ENCODE measurements at places on chromosomes 3 and 15. TPM values are rescaled to one million over a fixed set of nuclear protein-coding genes. Genes with fewer than 3 reads are reported as not detected.

The C3orf18 gene
- total RNA-seq, result 21.9 TPM

The INSYN1 gene
- total RNA-seq, result not detected

The CD200 gene
- total RNA-seq, result 141 TPM

DNA sequence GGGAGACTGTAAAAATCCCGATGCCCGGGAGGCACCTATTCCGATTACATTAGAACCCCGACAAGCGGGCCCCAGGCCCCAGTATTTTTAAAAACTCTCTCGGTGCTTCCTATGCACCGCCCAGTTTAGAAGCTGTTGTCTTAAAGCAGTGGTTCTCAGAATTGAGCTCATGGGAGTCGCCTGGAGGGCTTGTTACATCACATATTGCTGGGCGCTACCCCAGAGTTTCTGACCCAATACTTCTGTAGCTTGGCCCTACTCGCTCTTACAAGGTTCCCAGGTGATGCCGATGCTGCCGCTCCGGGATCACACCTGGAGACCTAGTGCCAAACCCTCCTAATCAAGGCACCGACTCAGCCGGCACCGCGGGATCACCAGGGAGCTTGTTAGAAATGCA, 35.2 kb downstream of the CPN2 start:
- DNase-seq, result no peak
- H3K36me3 ChIP-seq, result peaks cover 11% of the 10 kb centered on the region
- H3K4me3 ChIP-seq, result peak overlapping the region; percentile 49
- peaks cover 39% of the 10 kb centered on the region for H3K4me1 ChIP-seq
- peaks cover 7% of the 10 kb centered on the region for H3K27me3 ChIP-seq
- no peak overlapping the region for H3K27ac ChIP-seq

DNA sequence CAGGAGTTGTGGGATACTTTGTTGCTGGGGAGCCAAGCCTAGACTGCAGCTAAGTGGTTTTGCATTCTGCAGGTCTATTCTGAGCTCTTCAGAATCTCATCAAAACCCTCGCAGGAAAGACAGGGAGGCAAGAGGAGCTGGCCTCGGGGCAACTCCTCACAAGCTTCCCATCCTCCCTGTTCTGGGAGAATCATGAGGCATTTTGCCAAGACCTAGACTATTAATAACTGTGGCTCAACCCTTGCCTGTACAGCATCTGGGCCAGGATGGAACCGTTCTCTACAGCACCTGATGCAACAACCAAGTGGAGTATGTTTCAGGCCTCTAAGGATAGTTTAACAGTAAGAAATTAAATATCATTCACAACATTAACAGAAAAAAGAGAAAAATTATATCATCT, 20.2 kb upstream of the SLC6A20 start:
- peaks cover 3% of the 10 kb centered on the region for H3K36me3 ChIP-seq
- H3K27ac ChIP-seq, result no peak overlapping the region
- H3K4me1 ChIP-seq, result no peaks in the 10 kb centered on the region
- no peak overlapping the region for H3K4me3 ChIP-seq
- no peak for DNase-seq

- H3K4me1 ChIP-seq, result peaks cover 16% of the 10 kb centered on the region
- H3K36me3 ChIP-seq, result no peaks in the 10 kb centered on the region
- peaks cover 6% of the 10 kb centered on the region for H3K27me3 ChIP-seq
- no peak overlapping the region for H3K4me3 ChIP-seq
- no peak overlapping the region for H3K27ac ChIP-seq
- no peak for DNase-seq
Observed at GRCh38 chr3:144296808-144297207, 325.2 kb downstream of the DIPK2A start.

- peaks cover 18% of the 10 kb centered on the region for H3K27me3 ChIP-seq
- H3K27ac ChIP-seq, result no peak overlapping the region
- peaks cover 17% of the 10 kb centered on the region for H3K4me1 ChIP-seq
- no peaks in the 10 kb centered on the region for H3K36me3 ChIP-seq
- no peak for DNase-seq
Observed at GRCh38 chr3:100489118-100489517, 3.3 kb upstream of the TMEM45A start.

The ILDR1 gene
- total RNA-seq, result 0.34 TPM

DNA sequence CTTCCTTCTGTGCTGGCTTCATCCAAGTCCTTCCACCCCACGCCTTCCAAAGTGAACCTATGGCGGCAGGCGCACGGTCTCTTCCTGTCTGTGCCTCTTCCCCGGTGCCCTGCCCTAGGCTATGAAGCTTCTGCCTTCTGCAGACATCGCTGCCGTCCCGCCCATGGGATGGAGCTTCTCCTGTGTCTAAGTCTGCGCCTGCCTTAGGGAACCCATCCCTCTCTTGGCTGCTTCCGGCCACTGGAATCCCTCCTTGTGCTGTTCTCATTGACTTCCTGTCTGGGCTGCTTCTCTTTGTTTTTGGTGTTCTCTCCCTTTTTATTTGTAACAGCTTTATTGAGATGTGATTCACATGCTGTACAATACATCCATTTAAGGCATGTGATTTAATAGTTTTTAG, 17.2 kb downstream of the CHCHD6 start:
- no peaks in the 10 kb centered on the region for H3K36me3 ChIP-seq
- no peaks in the 10 kb centered on the region for H3K4me1 ChIP-seq
- no peak for DNase-seq
- no peaks in the 10 kb centered on the region for H3K27me3 ChIP-seq
- no peak overlapping the region for H3K27ac ChIP-seq
- H3K4me3 ChIP-seq, result no peak overlapping the region

GRCh38 chr15:66035901-66036300, 166.6 kb downstream of the RAB11A start:
- no peak for DNase-seq
- H3K4me3 ChIP-seq, result no peak overlapping the region
- peaks cover 29% of the 10 kb centered on the region for H3K27me3 ChIP-seq

The RBPMS2 gene
- total RNA-seq, result not detected

The MOBP gene
- not detected for total RNA-seq

The SPTBN5 gene
- total RNA-seq, result 1.2 TPM

DNA sequence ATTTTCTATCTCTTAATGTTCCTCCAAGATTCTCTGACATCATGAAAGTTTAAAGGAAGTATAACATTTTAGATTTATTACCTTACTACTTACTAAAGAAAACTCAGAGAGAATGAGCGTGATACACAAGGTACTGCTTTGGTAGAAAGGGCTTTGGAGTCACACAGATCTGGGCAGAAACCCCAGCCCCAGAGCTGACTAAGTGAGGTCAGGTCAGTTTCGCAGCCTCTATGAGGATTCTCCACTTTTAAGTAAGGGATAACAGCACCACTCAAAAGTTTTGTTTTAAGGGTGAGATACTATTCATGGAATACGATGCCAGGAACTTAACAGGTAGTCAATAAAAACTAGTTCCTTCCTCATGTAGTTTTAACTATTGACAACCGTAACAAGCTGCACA, 76.1 kb downstream of the CLDN11 start:
- H3K4me1 ChIP-seq, result no peaks in the 10 kb centered on the region
- H3K27ac ChIP-seq, result no peak overlapping the region
- H3K36me3 ChIP-seq, result no peaks in the 10 kb centered on the region
- H3K4me3 ChIP-seq, result no peak overlapping the region
- H3K27me3 ChIP-seq, result no peaks in the 10 kb centered on the region
- no peak for DNase-seq

GRCh38 chr3:188788621-188789081, 383.1 kb upstream of the TPRG1 start:
- peaks cover 8% of the 10 kb centered on the region for H3K27me3 ChIP-seq
- peaks cover 6% of the 10 kb centered on the region for H3K4me1 ChIP-seq
- H3K4me3 ChIP-seq, result no peak overlapping the region
- no peaks in the 10 kb centered on the region for H3K36me3 ChIP-seq

The BOC gene
- total RNA-seq, result 2.1 TPM

DNA sequence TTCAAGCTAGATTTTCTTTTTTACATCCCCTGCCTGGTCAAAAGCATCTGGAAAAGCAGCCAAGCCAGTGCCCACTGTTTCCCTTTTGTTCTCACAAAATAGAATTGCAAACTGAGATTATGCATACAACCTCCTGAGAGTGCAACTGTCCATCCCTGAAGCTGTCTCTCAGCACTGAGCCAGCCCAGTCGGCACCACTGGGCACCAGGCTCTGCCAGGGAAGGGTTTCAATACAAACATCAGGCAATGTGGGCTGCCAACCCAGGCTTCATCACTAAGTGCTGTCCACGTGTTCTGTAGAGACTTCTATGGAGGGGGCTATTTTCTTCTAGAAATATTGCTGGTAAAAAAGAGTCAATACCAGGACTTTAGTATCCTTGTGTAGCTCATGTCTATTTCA, 356.3 kb upstream of the TBL1XR1 start:
- no peaks in the 10 kb centered on the region for H3K36me3 ChIP-seq
- no peak for DNase-seq
- H3K4me3 ChIP-seq, result no peak overlapping the region

- peaks cover 11% of the 10 kb centered on the region for H3K4me1 ChIP-seq
- no peaks in the 10 kb centered on the region for H3K36me3 ChIP-seq
- H3K27me3 ChIP-seq, result no peaks in the 10 kb centered on the region
- H3K4me3 ChIP-seq, result no peak overlapping the region
- DNase-seq, result no peak
Observed at GRCh38 chr3:153210146-153210545, 48.1 kb downstream of the RAP2B start.

- no peak for DNase-seq
- H3K27ac ChIP-seq, result no peak overlapping the region
- H3K36me3 ChIP-seq, result no peaks in the 10 kb centered on the region
Observed at GRCh38 chr3:149512073-149512782, 37.7 kb downstream of the TM4SF4 start.

The CELSR3 gene
- 11.6 TPM for total RNA-seq

- H3K36me3 ChIP-seq, result no peaks in the 10 kb centered on the region
- H3K27me3 ChIP-seq, result peaks cover 16% of the 10 kb centered on the region
- H3K27ac ChIP-seq, result no peak overlapping the region
- DNase-seq, result no peak
Observed at GRCh38 chr3:57706462-57706861, 13.6 kb upstream of the DENND6A start.

DNA sequence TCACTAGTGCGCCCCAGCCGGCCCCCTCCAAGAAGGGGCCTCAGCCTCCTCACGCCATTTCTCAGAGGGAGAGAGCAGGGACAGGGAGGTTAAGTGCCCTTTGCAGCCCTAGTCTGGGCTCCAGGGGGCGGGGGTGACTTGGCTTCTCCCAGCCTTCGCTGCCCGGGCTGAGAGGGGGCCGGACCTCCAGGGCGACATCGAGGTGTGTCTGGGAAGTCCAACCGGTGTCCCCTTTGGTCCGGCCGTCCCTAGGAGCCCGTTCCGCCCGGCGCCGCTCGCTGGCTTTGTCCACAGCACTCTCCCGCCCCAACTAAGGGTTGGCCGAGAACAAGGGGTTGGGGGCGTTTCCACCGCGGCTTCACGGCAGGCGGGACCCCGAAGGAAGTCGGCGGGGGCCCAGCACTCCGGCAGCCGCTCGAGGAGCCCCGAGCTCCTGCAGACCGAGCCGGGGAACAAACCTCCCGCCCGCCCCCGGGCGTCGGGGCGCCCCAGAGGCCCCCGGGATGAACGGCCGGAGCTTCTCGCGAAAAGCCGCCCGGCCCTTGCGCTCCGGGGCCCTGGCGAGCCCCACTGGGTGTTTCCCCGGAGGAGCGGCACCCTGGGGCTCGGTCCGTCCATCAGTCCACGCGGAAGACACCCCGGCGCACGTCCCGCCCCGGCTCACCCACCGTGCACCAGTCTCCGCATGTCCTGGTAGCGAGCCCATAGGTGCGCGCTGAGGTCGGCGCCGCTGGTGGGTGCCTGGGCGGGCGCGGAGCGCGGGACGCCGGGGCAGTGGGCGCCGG, 627 bp downstream of the NT5DC2 start:
- DNase-seq, result peak; percentile 26
- H3K36me3 ChIP-seq, result peaks cover 10% of the 10 kb centered on the region
- no peaks in the 10 kb centered on the region for H3K27me3 ChIP-seq

The RTP3 gene
- total RNA-seq, result not detected

- H3K4me3 ChIP-seq, result peak overlapping the region; percentile 66
- H3K27me3 ChIP-seq, result peaks cover 4% of the 10 kb centered on the region
- peaks cover 22% of the 10 kb centered on the region for H3K4me1 ChIP-seq
- H3K27ac ChIP-seq, result peak overlapping the region; percentile 70
- DNase-seq, result peak; percentile 40
Observed at GRCh38 chr3:9727041-9727595, 4.4 kb upstream of the BRPF1 start.

GRCh38 chr3:143951351-143951971, 20.2 kb upstream of the DIPK2A start:
- peaks cover 25% of the 10 kb centered on the region for H3K27me3 ChIP-seq
- DNase-seq, result no peak
- no peaks in the 10 kb centered on the region for H3K4me1 ChIP-seq
- no peak overlapping the region for H3K27ac ChIP-seq
- H3K36me3 ChIP-seq, result no peaks in the 10 kb centered on the region

DNA sequence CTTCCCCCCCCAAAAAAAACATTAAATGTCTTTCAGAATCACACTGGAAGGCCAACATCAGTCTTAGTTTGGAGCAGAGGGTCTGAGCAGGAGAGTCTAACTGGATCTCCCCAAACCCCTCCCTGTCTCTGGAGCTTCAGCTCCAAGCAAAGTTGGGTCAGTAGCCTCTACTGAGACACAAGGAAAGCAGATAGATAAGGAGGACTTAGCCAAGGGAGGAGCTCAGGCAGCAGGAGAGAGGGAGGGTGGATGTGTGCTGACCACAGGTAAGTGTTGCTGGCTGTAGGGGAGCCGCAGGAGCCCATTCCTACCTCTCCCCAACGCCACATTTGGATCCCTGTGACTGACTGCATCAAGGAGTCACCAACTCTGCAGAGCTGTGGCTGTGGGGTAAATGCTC, 7.0 kb downstream of the PLCB2 start:
- no peak overlapping the region for H3K4me3 ChIP-seq
- H3K27ac ChIP-seq, result no peak overlapping the region
- DNase-seq, result no peak

- H3K36me3 ChIP-seq, result peaks cover 9% of the 10 kb centered on the region
- DNase-seq, result no peak
- H3K27ac ChIP-seq, result no peak overlapping the region
Observed at GRCh38 chr3:114234745-114235144, 2.6 kb downstream of the ZNF80 start.

The PEX5L gene
- total RNA-seq, result 0.67 TPM

The AMOTL2 gene
- not detected for total RNA-seq

DNA sequence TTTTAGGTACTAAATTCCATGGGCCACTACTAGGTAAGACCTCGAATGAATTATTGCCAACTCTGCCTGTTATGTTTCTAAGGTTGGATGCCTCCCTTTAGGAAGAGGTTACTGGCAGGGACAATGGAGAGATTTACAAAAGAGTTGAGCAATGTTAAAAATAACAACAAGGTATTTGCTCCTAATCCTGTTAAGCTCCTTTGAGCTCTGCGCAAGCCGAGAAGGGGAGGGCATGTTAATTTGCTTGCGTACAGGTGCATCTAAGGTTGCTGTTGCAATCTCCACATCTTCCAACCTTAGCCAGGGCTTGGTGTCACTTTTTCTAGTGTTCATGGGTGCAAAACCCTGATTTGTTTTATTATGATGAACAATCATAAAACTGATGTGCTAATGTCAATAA, 161.5 kb upstream of the TPM1 start:
- no peak overlapping the region for H3K27ac ChIP-seq
- no peak for DNase-seq
- H3K4me1 ChIP-seq, result peaks cover 10% of the 10 kb centered on the region
- H3K36me3 ChIP-seq, result no peaks in the 10 kb centered on the region

Data from activated T-helper 1 cell treated with anti-CD3 and anti-CD28 coated beads, Interleukin-12 subunit alpha, Interleukin-12 subunit beta, Interleukin-2, Interleukin-4 antibody, amounts not matched to agents 30 ng/mL and 10 ng/mL and 1 ng/mL, durations not matched to agents 14 hours and 24 hours and 36 hours (primary cell).